ENCODE measurements at places on chromosomes 7 and 10. TPM values are rescaled to one million over a fixed set of nuclear protein-coding genes. Genes with fewer than 3 reads are reported as not detected.

The CLDN12 gene
- 2.0 TPM for total RNA-seq

The ADCYAP1R1 gene
- not detected for total RNA-seq

The CDK6 gene
- 147 TPM for total RNA-seq

The SPACDR gene
- total RNA-seq = 6.2 TPM

The CDHR3 gene
- 7.3 TPM for total RNA-seq

- no peak overlapping the region for H3K27ac ChIP-seq
- no peaks in the 10 kb centered on the region for H3K4me1 ChIP-seq
- H3K4me3 ChIP-seq = no peak overlapping the region
- H3K27me3 ChIP-seq = no peaks in the 10 kb centered on the region
Observed at GRCh38 chr10:50381642-50382041, 130.3 kb upstream of the ASAH2 start.

DNA sequence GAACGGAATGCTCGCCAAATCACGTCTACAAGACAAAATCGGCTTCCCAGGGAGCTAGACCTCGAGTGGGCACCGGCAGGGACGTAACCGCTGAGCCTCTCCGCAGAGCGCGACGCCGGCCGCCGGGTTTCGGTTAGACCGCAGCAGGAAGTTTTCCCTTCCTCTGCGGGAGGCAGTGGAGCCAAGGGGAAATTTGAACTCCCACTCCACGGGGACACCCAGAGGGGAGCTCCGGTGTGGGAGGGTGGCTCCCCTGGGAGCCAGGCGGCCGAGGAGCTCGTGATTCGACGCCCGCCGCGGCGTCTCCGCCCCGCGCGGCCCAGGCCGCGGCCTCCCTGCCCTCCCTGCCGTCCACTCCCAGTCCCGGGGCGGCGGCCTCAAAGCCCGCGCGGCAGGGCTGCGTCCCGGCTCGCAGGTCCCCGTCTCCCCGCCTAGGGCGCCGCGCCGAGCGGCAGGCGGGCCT, 426 bp downstream of the SYPL1 start:
- H3K4me1 ChIP-seq = peaks cover 61% of the 10 kb centered on the region
- no peaks in the 10 kb centered on the region for H3K36me3 ChIP-seq
- H3K27ac ChIP-seq = peak overlapping the region; percentile 83
- peak overlapping the region; percentile 61 for H3K4me3 ChIP-seq
- no peaks in the 10 kb centered on the region for H3K27me3 ChIP-seq
- no peak for DNase-seq

- no peaks in the 10 kb centered on the region for H3K36me3 ChIP-seq
- DNase-seq = no peak
- peaks cover 3% of the 10 kb centered on the region for H3K4me1 ChIP-seq
Observed at GRCh38 chr7:143418681-143419458, 10.2 kb upstream of the EPHA1 start.

GRCh38 chr7:41459183-41459582, 243.7 kb downstream of the INHBA start:
- H3K4me1 ChIP-seq = no peaks in the 10 kb centered on the region
- H3K36me3 ChIP-seq = no peaks in the 10 kb centered on the region
- H3K27ac ChIP-seq = no peak overlapping the region

DNA sequence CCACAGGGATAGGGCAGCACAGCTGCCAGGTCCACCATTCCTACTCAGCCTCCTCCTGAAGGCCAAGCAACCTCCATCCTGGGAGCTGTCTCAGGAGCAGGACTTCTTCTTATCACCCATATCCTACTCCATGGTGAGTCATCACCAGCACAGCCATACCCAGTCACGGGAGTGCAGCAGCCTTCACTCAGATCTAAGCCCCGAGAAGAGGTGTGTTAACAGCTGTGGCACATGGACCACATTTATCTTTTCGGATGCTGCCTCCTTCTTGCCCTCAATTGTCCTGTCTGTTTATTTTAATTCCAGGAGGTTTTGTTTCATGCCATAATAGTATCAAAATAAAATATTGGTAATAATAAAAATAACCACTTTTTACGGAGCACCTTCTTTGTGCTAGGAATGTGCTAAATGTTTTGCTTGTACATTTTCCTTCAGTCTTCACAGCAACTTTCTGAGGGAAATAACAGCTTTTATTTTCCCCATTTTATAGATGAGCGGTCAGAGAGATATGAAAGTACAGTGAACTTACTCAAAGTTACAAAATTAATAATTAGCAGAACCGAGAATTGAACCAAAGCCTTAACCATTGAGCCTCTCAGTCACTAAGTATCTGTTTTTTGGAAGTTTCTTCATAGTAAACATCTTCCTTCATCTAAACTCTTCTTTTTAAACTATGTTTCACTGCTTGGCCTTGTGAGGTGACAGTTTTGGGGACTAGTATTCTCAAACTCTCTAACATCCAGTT, 2.5 kb upstream of the KEL start:
- H3K27me3 ChIP-seq = peaks cover 4% of the 10 kb centered on the region
- no peak for DNase-seq
- no peaks in the 10 kb centered on the region for H3K36me3 ChIP-seq
- no peak overlapping the region for H3K4me3 ChIP-seq

DNA sequence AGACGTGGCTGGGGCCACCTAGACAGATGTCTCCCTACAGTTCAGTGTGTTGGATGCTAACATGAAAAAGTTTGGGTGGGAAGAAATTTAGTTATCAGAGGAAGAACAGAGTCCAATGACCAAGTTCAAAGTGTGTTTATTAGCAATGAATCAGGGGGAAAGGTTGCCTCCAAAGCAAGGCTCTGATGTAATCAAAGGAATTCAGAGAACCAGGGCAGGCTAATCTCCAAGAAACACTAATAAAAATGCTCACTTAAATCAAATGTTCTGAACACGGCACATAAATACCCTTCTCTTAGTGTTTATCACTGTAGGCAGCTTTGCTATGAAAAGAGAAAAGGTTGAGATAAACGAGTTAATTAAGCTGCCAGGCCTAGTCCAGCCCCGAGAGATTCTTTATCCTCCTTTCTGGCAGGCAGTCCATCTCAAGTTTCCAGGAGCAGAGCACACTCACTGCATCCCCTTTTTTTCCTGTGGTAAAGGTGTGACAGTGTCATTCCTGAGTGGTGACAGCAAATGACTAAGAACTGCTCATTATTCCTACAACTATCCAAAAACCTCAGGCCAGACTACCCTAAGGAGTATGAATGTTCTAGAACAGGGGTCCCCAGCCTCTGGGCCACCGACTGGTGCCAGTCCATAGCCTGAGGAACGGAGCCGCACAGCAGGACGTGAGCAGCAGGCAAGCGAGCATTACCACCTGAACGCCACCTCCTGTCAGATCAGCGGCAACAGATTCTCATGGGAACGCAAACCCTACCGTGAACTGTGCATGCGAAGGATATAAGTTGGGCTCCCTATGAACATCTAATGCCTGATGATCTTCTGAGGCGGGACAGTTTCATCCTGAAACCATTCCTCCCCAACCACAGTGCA, 66.9 kb upstream of the FHIP2A start:
- no peak overlapping the region for H3K27ac ChIP-seq
- no peaks in the 10 kb centered on the region for H3K36me3 ChIP-seq
- H3K27me3 ChIP-seq = no peaks in the 10 kb centered on the region
- H3K4me1 ChIP-seq = no peaks in the 10 kb centered on the region
- no peak for DNase-seq

DNA sequence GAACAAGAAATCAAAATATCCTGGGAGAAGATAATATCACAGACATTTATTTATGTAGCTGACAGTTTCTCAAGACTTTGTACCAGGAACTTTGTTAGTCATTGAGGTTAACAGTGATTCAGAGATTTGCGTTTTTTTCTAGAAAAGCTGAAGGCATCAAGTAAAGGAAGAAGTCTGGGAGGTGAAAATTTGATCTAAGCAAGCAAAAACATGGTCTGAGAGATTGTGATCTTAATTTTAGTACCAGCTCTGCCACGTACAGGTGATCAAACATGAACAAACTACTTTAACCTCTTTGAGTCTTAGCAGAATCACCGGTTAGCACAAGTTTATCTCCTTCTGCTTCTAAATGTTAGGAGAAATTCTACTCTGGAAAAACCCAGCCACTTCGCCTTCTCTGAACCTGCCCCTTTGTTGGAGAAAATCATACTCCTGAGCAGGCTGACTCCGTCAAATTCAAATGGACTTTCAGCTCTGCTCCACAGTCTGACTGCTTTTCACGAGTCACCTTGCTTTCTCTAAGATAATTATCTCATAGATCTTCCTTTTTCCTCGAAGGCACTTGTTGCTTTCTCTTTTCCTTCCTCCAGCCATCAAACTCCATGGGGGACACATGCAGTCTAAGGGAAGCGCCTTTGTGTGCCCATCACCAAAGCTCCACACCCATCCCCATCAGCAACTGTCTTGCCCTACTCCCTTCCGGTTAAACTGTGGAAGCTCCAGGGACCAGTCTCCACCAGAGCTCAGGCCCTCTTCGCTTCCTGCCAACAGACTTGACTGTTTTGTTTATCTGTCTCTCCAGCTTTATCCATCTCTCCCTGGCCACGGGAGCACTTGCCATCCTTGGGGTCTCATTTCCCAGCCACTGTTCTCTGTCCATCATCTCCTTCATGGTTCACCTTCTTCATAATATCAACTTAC, 86.3 kb downstream of the PRKCQ start:
- peak overlapping the region; percentile 71 for H3K27ac ChIP-seq
- DNase-seq = no peak
- no peaks in the 10 kb centered on the region for H3K27me3 ChIP-seq
- peaks cover 35% of the 10 kb centered on the region for H3K36me3 ChIP-seq

DNA sequence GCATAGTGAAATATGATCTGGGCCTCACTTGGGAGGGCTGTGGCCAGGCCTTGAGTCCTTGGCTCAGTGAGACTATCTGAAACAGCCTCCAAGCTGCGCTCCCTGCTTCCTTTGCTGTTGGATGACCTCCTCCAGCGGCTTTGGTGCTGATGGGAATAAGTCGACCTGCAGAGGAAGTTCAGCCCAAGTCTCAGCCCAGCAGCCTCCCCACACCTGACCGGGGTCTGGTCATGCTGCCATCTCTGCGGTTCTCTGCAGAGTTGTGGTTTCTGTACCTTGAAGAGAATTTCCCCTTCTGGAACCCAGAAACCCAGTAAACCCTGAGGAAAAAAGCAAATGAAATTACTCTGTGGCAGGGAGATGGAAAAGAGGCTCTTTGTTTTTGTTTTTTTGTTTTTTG, 4.6 kb upstream of the RBAK start:
- no peak overlapping the region for H3K4me3 ChIP-seq
- H3K27me3 ChIP-seq = no peaks in the 10 kb centered on the region

GRCh38 chr10:24993237-24993958, 22.6 kb downstream of the ENKUR start:
- H3K4me3 ChIP-seq = no peak overlapping the region
- no peak for DNase-seq
- H3K36me3 ChIP-seq = no peaks in the 10 kb centered on the region
- no peaks in the 10 kb centered on the region for H3K27me3 ChIP-seq
- no peak overlapping the region for H3K27ac ChIP-seq
- no peaks in the 10 kb centered on the region for H3K4me1 ChIP-seq

- no peaks in the 10 kb centered on the region for H3K27me3 ChIP-seq
- no peaks in the 10 kb centered on the region for H3K36me3 ChIP-seq
- H3K4me3 ChIP-seq = no peak overlapping the region
- H3K27ac ChIP-seq = no peak overlapping the region
- DNase-seq = no peak
Observed at GRCh38 chr7:29424295-29424983, 139.2 kb upstream of the PRR15 start.

- H3K4me3 ChIP-seq = no peak overlapping the region
- no peak overlapping the region for H3K27ac ChIP-seq
- no peaks in the 10 kb centered on the region for H3K36me3 ChIP-seq
- no peaks in the 10 kb centered on the region for H3K27me3 ChIP-seq
- DNase-seq = no peak
Observed at GRCh38 chr10:35415505-35415904, 79.2 kb downstream of the CCNY start.

DNA sequence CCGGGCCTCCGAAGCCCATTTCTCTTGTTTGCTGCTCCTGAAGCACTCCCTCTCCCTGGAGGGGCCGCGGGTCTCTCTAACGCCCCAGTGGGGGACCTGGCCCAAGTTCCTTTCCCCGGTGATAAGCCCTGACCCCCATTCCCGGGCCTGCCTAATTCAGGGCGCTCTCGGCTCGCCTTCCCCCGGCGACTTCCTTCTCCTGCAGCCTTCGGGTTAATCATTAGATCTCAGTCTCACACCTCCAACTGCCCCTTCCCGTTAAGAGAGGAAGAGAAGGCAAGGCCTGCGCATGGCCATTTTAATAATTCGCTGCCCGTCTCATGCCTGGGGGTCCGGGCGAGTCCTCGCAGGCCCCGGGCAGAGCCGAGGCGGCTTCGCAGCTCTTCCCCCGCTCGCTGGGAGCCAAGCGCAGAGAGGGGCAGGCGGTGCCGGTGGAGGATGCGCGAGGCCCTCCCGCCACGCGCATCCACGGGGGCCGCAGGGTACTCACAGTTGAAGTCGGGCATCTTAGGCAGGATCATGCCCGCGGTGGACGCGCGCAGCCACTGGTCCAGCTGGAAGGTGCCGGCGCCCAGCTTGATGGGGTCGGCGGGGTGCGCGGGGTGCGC, 1.2 kb downstream of the MNX1 start:
- DNase-seq = no peak
- H3K27ac ChIP-seq = no peak overlapping the region
- no peak overlapping the region for H3K4me3 ChIP-seq
- H3K36me3 ChIP-seq = no peaks in the 10 kb centered on the region

DNA sequence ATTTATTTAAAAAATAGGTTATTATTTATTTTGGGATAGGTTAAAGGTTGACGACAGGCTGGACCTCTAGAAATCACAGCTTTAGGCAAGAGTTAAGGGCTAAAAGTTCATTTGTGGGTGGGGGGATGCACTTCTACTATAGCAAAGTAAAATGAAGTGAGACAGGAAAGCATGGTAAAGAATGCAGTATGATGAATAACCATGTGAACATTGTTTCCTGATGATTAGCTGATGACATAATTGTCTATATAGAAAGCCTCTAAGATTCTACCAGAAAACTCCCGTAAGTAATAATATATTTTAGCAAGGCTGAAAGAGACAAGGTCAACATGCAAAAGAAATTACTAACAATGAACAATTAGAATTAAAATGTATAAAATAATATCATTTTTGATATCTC, 25.7 kb upstream of the PRSS37 start:
- DNase-seq = no peak
- H3K27me3 ChIP-seq = no peaks in the 10 kb centered on the region
- H3K27ac ChIP-seq = no peak overlapping the region
- no peaks in the 10 kb centered on the region for H3K36me3 ChIP-seq

DNA sequence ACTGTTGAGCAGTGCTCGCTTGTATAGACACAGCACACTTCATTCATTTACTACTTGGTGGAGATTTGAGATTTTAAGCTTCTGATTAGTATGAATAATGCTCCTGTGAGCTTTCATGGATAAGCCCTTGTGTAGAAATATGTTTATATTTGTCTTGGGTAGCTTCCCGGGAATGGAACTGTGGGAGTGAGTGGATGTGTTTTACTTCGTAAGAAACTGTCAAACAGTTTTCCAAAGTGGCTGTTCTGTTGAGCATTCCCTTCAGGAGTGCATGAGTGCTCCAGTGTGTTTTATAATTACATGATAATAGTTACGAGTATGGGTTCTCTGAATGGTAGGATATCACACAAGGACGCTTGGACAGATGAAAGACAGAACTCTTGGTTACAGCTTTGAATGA, 49.4 kb downstream of the VWC2 start:
- no peaks in the 10 kb centered on the region for H3K4me1 ChIP-seq
- no peak for DNase-seq
- no peaks in the 10 kb centered on the region for H3K36me3 ChIP-seq
- H3K4me3 ChIP-seq = no peak overlapping the region
- H3K27ac ChIP-seq = no peak overlapping the region
